ENCODE measurements at places on chromosomes 16 and 17.
A peak's percentile ranks its signal among the peaks of the same experiment; 100 is the strongest.

DNA sequence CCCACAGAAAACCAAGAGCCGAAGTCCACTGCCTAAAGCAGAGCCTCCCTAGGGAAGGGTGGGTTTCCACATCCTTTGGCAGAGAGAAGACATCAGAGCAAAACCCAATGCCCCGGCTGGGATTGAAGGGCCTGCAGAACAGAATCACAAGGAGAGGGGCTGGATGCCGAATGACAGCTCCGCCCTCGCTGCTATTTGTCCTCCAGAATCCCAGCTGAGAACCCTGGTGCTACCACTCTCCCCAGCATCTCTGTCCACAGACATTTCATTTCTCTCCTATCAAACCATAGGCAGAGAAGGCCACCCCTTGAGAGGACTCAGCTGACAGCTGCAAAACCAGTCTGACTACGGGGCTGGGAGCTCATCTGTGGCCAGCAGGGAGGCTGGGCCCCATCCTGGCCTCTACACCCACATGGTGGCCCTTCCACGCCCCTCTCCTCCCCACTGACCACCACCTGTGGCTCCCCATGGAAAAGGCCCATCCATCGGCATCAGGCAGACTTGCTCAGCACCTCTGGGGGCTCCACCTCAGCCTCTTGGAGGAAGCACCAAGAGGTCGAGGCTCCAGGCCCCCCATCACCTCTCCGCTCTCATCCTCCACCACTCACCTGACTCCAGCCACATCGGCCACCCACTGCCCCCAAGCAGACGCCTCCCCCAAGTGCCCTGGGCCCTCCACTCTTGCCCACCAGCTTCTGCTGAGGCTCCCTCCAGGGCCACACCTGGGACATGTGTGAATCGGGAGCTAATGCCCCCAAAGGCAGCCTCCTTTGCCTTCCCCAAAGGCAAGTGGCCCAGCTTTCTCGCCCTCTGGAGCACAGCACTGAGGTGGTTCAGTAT lies 288.5 kb downstream of the C16orf95 start:
- no peak for DNase-seq

- no peak for DNase-seq
Measured at GRCh38 chr17:48582750-48583069, 4.6 kb upstream of the HOXB4 start.

DNA sequence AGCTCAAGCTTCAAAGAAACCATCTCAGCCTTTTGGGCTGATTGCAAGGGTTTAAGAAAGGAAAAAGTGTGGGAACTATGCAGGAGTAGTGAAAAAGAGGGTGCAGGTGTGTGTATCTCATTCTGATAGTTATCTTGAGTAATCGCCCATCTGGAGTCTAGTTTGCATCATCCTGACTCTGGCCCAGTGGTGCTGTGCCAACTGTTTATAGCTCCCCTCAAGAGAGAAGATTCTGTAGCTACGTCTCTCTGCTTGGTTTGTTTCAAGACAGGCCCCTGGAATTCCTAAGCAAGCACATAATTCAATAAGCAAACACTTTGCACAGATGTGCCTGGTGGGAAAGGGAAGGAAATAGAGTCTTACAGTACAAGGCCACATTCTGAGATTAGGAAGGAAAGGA lies 144.4 kb downstream of the HAPSTR1 start:
- DNase-seq, result no peak

GRCh38 chr17:46727572-46728348 lies 90.7 kb downstream of the WNT3 start:
- peak; percentile 48 for DNase-seq

DNA sequence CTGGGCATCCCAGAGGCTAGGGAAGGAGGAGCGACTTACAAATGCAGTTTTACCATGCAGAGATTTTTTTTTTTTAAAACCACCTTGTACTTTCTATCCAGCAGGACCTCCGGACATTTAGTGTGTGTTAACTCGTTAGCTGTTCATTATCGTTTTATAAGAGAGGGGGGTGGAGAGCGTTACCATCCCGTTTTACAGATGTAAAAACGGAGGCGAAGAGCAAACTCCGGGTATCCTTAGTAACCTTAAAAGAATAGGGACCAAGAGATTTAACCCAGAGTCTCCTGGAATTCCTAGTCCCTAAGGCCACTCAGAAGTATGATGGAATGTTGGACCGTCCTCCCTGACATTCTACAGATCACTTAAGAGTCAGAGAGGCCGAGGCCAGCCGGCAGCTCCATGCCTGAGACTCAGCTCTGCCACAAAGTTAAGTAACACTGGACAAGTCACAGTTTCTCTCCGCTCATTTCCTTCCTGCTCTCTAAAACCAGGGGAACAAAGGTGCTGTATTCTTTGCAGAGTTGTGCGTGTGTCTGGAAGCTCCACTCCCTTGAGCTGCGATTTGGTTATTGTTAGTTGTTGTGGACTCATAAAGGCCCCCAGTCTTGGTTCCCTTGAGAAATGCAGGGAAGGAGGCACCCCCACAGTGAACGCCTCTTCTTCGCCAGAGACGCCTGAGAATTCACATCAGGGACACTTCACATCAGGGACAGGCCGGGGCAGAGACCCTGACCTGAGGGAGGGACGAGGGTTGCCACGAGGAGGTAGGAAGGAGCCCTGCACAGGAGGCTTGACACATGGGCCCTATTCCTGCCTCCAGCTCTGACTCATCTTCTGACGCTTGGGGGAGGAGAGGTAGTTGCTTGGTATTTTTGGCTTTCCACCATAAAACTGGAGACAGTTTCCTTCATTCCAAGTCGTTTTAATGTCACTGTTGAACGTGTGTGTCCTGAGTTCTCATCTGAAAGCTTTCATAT lies 1.2 kb downstream of the DUSP14 start:
- peak; percentile 86 for DNase-seq

GRCh38 chr17:75572713-75573539 lies 14.7 kb upstream of the MYO15B start:
- DNase-seq, result no peak

DNA sequence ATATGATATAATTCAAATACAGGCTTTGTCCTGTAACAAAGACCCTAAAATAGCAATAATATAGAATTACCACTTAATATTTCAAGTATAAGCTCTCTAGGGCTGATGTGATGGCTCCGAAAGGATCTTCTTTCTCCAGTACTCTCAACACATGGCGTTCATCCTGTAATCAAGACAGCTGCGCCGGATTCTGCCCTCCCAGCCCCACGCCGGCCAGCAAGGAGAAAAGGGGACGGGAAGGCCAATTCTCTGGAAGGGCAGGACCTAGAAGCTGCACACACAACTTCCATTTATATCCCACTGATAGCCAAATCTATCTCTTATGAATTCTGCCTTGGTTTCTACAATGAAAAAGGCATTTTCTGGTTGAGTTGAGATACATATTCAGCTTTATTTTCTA lies 32.0 kb downstream of the CCDC182 start:
- DNase-seq, result no peak

GRCh38 chr17:77161953-77162352 lies 21.2 kb downstream of the SEC14L1 start:
- no peak for DNase-seq

- no peak for DNase-seq
Measured at GRCh38 chr17:61556224-61557188, 34.5 kb downstream of the NACA2 start.

- DNase-seq, result no peak
Measured at GRCh38 chr17:10956821-10957220, 118.9 kb upstream of the PIRT start.

GRCh38 chr17:46730679-46731078 lies 87.8 kb downstream of the WNT3 start:
- DNase-seq, result no peak

DNA sequence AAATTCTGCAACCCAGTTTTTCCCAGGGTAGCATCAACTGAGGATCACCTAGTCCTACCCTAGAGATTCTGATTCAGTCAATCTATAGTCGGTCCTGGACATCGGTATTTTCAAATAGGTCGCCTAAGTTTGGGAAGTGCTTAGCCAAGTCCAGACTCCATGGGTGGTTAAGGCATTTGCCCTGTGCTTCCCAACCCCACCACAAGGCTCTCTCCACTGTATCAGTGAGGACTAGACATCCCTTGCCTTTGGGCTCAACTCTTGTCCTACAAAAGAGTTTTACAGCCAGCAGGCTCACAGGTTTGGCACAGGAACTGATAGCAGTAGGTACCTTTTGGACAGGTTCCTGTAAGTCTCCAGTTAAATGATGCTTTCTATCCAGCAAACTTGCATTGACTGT lies 13.8 kb downstream of the HYDIN start:
- DNase-seq, result no peak

DNA sequence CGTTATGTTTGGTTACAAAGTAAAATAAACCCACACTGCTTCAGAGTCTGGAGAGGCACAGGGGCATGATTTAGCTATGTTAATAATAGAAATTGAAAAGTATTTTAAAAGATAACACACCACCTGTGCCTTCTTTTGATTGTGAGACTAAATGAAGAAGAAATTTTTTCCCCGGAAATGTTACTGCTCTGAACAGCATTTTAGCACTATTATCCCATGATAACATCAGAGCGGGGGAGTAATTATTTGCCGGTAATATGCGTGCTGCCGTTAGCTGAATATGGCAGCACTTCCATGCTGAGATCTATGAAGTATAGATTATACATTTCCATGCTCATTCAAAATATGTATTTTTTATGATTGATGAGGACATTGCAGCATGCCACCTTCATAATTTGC lies 500.2 kb upstream of the HSBP1 start:
- DNase-seq, result no peak

GRCh38 chr17:3529817-3530741 lies 27.5 kb downstream of the TRPV3 start:
- no peak for DNase-seq

GRCh38 chr17:37092071-37092470 lies 143.3 kb downstream of the AATF start:
- DNase-seq, result peak; percentile 46

- peak; percentile 77 for DNase-seq
Measured at GRCh38 chr17:18248300-18248731, 10.2 kb downstream of the FLII start.

- peak; percentile 57 for DNase-seq
Measured at GRCh38 chr17:17783116-17783824, 53.5 kb downstream of the SREBF1 start.

- DNase-seq, result no peak
Measured at GRCh38 chr16:19308392-19308791, 22.9 kb downstream of the CLEC19A start.

DNA sequence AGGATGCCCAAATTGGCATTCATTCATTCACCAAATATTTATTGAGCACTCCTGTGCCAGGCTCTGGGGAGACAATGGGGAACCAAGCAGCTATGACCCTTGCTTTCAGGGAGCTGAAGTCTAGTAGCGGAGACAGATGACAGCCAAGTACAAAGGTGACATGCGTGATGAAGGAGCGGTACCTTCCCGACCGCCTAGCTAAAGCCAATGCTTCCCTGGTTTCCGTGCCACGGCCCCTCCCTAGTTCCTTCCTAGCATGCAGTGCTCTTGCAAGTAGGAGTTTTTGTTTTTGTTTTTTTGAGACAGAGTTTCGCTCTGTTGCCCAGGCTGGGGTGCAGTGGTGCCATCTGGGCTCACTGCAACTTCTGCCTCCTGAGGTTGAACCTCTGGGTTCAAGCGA lies 3.2 kb upstream of the SLC5A2 start:
- no peak for DNase-seq

- DNase-seq, result no peak
Measured at GRCh38 chr16:50820225-50820624, 78.3 kb downstream of the CYLD start.

DNA sequence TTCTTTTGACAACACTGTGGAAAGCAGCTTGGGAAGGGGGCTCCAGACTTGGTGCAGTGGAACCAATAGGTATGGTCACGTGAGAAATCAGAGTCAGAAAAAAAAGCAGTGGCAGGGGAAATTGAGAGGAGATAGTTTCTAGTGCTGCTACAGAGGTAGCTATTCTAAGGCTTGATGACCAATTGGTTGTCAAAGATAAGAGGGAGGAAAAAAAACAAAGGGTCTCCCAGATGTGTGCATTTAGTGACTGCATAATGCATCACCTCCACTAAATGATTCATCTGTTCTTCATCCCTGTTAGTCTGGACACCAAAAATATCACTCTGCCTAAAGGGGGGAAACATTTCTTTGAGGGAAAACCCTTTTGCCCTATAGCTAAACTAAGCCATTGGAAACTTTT lies 56.5 kb downstream of the PIGL start:
- no peak for DNase-seq

GRCh38 chr16:87447323-87447722 lies 45.5 kb downstream of the ZCCHC14 start:
- no peak for DNase-seq

DNA sequence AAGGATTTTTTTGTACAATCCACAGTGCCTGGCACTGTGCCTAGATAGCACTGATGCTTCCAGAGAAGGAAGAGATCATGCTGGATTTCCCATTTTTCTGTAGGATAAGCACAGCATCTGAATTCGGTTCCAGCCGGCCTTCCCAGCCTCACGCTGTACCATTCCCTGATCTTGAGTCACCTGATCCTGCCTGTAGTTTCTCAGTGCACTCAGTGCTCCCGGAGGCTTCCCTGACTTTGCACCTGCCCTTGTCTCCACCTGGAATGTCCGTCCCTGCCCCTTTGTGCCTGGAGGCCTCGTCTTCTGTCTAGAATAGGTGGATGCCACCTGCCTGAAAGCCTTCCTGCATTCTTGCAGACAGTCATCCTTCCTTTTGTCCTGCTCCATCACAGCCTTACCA lies 179.9 kb downstream of the CCDC182 start:
- DNase-seq, result no peak

GRCh38 chr16:71846431-71846830 lies 655 bp downstream of the ATXN1L start:
- no peak for DNase-seq

DNA sequence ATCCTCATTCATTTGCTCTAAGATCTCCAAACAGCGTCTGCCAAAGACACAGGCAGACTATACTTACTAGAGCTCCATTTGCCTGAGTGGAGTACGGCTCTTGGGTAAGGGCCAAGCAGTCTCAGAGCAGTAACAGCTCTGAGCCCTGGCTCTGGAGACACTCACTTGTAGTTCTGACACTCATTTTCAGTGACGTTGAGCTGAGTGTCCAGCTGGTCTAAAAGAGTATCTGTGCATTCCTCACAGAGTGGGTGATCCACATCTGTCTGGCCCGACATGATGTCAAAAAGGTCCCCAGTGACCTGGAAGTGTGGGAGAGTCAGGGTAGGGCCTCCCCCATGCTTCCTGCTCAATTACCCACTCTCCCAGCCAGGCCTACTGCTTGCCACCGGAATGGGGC lies 5.7 kb downstream of the BECN1 start:
- DNase-seq, result no peak

DNA sequence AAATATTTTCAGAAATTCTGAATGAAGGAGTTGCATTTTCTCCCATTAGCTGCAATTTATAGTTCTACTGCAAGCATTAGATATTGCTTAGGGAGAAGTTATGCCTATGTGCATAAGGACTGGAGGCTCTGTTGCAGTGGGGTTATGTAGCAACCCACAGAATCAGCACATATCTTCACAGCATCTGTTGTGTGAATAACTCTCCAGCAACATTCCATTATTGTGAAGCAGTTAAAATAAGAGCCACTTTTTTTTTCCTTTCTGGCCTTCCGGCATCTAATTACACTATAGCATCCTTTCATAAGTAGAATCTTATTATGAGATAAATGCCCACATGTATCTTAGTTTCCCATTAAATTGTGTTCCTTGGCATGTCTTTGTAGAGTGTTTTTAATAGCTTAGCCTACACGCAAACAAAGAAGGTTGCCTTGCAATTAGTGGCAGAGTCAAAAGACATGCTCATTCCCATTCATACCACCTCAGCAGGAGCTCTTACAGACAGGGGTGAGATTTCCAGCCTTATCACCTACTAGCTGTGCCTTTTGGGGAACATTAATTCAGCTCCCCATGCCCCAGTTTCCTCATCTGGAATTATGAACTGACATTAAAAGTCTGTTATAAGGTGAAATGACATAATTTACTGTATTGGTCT lies 596.0 kb upstream of the GOT2 start:
- no peak for DNase-seq

- DNase-seq, result no peak
Measured at GRCh38 chr17:71779482-71779881, 341.3 kb upstream of the SOX9 start.

All from urothelium cell line (cell line).